ENCODE measurements at places on chromosomes 3 and 15.

- DNase-seq = no peak
These were observed 71.2 kb upstream of the GLCE start for GRCh38 chr15:69089258-69089657.

GRCh38 chr3:123028233-123028828 lies 768 bp upstream of the SEMA5B start:
- peak; percentile 39 for DNase-seq

DNA sequence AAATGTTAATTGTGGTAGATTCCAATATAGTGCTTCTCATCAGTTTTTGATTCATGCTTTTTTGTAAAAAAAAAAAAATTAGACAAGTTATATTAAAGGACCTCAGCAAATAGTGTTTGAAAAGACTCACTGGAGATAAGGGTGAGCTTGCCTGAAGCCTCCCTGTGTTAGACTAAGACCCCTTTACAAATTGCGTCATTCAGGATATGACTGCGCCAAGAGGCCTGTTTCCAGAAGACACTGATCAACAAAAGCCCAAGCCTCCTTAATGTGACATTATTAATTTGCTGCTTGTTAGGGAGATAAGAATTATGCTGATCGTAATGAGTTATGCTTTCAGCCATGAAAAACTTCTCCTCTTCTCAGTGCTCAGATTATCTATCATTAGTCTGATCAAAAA lies 13.0 kb upstream of the DNAJC13 start:
- DNase-seq = no peak

DNA sequence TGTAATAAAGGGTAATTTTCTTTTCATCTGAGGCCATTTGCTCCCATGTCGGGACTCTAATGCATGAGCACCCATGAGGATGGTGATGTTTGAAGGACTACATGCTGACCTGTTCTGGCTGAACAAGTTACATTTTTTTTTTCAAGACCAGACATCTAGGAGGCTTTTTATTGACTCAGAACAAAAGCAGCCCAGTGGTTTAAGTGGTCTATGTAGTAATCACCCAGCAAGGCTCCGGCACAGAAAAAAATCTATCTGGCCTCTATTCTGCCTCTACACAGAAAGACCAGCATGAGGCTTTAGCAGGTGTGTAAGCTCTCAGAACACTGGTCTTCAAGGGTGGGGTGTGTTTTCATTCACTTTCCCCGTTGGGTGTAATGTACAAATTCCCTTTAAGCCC lies 95.1 kb upstream of the ZBED2 start:
- no peak for DNase-seq

DNA sequence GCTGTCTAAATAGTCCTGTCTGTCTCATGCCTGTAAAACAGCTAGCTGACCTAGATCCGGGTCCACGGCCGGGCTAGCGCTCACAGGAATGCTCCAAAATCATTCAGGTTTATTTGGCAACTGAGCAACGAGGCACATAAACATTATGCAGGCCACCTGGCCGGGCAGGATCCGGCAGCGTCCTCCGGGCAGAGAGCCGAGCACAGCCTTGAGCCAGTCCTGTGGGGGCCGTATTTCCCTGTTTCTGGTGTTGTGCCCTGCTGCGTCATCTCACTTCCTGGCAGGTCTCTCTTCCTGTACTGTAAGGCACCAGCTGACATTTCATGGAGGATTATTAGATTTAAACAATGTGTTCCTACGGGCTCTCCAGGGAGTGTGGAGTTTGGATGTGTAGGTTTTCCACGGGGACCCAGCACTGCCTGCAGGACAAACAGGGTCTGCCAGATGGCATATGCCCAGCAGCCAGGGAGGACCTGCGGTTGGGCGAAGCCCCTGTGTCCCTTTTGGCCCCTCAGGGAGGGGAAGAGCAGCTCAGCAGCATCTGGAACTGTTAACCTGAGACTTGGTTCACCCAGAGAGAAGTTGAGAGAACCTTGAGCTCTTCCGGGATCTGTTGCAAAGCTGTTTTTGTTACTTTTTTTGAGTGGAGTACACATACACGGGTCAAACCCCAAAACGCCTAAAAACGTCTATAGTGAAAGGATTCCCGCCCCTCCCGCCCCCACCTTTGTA lies 16.6 kb upstream of the LRRK1 start:
- peak; percentile 27 for DNase-seq

DNA sequence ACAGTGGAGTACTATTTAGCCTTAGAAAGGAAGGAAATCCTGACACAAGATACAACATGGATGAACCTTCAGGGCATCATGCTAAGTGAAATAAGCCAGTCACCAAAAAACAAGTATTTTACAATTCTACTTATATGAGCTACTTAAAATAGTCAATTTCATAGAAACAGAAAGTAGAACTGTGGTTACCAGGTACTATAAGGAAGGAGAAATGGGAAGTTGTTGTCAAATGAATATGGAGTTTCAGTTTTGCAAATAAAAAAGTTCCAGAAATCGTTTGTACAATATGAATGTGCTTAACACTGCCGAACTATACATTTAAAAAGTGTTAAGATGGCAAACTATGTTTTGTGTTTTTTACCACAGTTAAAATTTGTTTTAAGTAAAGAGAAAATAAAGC lies 26.8 kb downstream of the TRANK1 start:
- no peak for DNase-seq

DNA sequence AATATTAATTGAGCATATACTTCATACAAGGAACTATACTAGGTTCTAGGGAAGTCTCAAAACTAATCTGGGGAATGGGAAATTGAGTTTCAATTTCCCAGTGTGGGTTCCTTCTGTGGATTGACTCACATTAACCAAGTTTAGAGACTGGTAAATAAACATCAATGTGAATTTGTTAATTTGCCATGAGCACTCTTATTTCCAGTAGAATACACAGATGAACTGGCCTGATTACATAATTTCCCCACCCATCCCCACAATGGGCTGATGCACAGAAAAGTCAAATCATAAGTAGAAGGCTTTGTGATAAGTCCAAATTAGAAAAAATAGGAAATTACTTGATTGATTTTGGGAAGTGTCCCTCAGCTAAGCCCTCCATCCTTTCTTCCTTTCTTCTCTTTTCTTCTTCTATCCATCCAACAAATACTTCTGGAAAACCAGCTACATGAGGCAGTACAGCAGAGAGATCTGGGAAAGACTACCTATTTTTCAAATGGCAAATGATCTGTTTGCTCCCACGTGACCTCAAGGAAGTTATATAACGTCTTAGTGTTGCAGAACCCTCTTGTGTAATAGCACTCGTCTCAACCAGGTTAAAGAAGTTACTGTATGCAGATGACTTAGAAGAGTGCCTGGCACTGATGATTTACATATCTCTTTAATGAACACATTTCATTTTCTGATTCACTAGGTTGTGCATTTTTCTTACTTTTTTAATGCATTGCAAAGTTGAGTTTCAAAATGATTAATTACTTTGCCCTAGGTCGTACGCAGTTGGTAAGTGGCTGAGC lies 312.3 kb downstream of the SV2B start:
- DNase-seq = no peak

- no peak for DNase-seq
These were observed 22.4 kb upstream of the TGFBR2 start for GRCh38 chr3:30583973-30584372.

GRCh38 chr15:62369454-62369853 lies 204.4 kb upstream of the C2CD4B start:
- no peak for DNase-seq
